Upper lobe of left lung (tissue), 6 donors: ENCODE measurements at places on chromosomes 7 and 10. TPM values are rescaled to one million over a fixed set of nuclear protein-coding genes. Genes with fewer than 3 reads are reported as not detected.

SGCE gene
- 42.8 TPM for total RNA-seq

MMD2 gene
- total RNA-seq = not detected

LCOR gene
- 54.7 TPM for total RNA-seq

PON3 gene
- 23.3 TPM for total RNA-seq

CDC14C gene
- not detected for total RNA-seq

AOAH gene
- total RNA-seq = 18.5 TPM

LIPK gene
- total RNA-seq = not detected
